ENCODE measurements at places on chromosomes 5 and 9.
A peak's percentile ranks its signal among the peaks of the same experiment; 100 is the strongest.

GRCh38 chr5:37860206-37860605 lies 20.4 kb upstream of the GDNF start:
- DNase-seq = no peak

DNA sequence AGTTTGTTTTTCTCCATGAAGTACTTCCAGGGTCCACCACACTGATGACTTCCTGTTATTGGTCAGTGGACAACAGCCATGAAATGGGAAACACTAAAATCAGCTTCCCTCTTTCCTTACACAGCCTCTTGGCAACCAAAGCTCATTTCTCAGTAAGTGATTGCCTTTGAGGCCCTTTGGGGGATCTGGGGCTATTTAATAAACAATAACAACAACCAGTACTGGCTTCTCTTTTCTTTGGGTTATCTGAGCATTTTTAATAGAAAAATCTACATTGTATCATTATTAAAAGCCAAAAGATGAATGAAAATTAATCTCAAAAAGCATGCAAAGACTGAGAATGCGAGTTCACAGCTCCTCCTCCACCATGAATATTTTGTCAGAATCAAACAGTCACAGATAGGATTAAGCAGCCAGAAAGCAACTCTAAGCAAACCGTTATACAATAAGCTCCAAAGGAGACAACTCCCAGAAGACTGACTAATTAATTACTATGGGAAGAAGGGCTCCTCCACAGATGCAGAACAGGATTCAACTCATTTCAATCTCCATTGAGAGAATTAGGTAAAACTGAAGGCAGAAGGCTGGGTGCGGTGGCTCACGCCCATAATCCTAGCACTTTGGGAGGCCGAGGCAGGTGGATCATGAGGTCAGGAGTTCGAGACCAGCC lies 68.3 kb downstream of the SERINC5 start:
- peak; percentile 22 for DNase-seq

DNA sequence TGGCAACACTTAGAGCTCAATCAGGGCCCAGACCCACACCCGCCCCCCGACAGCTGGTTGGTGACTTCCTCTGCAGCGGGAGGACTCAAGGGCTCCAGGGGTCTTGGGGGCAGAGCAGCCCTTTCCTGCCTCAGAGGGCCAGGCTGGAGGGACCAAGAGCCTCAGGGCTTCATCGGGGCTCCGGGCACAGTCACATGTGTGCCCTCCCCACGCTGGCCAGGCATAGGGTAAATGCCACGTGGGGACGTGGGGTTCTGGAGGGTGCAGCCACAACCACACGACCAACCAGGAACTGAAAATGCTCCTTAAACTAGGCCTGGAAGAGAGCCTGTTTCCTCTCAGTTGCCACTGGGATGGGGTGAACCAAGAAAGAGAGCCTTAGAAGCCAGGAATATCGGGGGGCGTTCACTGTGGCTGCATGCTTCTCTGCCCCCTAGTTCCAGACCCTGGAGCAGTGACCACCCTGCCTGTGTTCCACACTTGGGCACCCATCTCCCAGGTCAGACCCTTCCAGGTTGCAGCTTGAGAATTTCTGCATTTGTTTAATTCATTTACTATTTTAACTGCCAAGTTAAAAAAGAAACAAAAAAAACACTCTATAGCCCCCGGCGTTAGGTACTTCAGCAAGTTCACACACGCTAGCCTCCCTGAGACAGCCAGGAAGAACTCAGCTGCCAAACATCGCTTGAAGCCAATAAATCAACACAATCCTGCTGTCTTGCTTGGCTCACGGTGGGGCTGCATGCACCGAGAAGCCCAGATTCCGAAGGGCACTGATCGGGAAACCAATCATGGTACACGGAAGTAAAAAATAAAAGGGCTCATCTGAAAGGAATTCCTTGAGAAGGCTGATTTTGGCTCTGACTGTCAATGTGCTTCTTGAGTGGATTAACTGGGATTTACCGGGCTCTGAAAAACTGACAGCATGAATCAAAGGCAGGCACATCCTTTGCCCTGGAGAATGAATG lies 56.1 kb upstream of the PHYKPL start:
- peak; percentile 23 for DNase-seq

DNA sequence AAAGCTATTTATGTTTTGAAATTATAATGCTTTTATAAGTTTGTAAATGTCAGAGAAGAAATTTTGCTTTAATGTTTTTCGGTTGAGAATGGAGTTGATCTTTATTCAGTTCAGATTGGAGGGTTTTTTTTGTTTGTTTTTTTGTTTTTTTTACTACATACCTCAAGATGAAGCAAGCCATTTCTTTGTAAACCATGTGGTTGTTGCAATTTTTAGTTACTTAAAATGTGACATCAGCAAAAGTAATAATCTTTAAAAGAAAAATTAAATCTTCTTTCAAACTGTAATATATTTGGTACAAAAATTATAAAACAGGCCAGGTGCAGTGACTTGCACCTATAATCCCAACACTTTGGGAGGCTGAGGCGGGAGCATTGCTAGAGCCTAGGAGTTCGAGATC lies 102.6 kb downstream of the CDC42SE2 start:
- DNase-seq = no peak

DNA sequence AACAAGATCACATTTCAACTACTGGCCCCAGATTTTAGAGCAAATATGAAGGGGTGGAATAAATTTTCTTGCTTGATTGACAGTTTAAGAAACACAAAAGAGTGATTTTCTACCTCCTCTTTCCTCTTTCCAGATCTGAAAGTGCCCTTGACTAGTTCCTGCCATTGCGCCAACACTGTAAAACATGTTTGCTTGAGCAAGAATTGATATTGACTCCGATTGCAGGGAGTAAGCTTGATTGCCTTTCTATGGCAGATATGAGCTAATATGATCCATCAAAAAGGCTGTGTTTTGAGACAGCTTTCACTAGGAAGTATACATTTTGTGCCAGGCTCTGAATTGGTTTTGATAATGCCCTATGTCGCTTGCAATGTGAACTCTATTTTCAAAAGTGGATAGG lies 508.8 kb downstream of the SEMA5A start:
- DNase-seq = no peak

- no peak for DNase-seq
Measured at GRCh38 chr9:93194221-93194625, 10.3 kb downstream of the WNK2 start.

DNA sequence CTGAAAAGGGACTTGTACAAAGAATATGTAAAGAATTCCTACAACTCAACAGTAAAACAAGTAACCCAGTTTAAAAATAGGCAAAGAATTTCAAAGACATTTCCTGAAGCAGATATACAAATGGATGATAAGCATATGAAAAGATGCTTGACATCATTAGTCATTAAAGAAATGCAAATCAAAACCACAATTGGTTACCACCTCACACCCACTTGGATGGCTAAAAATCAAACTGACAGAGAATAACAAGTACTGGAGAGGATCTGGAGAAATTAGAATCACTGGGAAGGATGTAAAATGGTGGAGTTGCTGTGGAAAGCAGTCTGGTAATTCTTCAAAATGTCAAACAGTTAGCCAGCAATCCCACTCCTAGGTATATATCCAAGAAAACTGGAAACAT lies 12.5 kb upstream of the FOXE1 start:
- no peak for DNase-seq
